Vagina (tissue), 2 donors: ENCODE measurements at places on chromosomes 4 and X.
A peak's percentile ranks its signal among the peaks of the same experiment; 100 is the strongest.

DNA sequence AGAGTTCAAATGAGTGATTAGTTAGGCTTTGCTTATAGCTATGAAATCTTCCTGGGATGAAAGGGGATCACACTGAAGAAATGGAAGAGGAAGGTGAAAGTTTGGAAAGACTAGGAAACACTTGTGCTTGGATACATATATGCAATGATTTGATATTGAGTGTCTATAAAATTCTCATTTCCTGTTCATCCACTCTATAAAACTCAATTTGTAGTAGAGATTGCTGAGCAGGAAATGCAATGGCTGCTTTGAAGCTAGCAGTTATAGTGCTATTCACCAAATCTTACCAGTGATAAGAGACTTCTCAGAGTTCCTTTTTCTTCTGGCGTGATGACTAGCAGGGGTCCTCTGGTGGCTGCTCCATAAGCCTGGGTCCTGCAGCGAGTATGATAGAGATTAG lies 128.1 kb upstream of the HPF1 start:
- no peak for DNase-seq

DNA sequence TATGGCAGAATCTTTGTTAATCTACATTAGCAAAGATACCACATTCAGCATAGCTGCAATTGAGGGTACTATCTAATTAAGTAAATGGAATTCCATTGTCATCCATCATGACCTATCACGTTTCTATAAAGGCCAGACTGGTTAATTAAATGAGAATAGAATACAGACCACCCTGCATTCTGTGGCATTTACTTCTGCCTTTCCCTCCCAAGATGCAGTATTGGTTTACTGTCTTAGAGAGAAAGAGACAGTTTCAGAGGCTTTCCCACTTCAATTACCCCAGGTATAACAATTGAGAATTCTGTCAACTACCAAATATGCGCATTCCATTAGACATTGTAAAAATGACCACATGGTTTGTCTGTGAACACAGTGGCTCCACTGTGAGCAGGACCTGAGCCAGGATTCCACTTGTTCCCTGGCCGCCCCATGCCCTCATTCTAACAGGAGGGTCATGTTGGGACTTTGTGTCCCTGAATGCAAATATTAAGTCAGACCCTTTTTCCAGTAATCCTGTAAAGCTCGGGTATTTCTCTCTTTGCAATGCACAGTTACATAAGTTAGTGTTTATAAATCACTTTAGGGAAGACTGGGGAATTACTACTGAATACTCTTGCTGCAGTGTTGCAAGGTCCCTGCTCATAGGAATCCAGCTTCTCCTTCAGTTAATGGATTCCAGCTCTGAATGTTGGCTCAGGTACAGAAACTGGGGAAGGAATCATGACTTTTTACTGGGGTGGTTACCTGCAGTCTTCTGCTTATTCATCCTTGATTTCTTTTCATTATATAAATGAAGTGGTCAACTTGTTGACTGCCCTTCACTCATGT lies 261.0 kb downstream of the PDGFC start:
- no peak for DNase-seq

GRCh38 chrX:34810916-34811315 lies 131.7 kb upstream of the FAM47B start:
- no peak for DNase-seq

- DNase-seq: no peak
These were observed 175.4 kb downstream of the FAT4 start for GRCh38 chr4:125489952-125490690.

- no peak for DNase-seq
These were observed 7.6 kb downstream of the ANAPC10 start for GRCh38 chr4:145090380-145090779.

DNA sequence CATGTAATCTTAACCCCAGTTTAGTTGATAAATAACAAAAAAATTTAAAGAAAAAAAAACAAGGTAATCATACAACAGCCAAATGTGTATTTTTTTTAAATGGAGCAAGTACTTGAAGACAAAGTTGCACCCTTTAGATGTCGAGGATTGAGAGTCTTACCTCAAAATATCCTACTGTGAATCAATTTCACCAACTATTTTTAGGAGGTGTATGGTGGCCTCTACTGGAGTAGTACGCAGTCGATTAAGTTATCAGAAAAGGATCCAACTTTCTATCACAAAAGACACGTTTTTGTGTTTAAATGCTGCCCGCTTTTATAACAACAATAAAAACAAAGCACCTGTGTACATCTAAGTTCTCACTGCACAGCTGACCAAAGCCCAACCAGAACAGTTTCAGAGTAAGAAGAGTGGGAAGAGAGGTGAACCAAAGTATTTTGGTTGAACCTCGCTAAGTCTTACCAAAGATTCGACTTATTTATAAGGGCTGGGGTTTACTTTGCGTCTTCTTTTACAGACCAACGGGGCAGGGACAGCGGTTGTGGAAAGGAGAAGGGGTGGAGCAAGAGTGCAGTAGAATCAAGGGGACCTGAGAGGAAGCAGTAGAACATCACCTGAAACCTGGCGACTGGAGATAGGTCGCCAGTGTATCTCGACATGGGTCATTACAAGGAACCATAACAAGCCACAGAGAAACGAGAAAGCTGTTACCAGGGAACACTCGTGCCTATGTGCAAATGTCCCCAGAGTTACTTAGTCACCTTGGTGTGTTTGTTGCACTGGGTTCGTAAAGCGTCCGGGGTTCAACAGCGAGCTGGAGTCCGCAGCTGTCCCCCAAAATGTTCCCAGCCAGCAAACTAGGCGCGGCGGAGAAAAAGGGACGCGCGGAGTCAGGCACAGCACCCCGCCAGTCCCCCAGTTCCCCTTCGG lies 1.1 kb downstream of the RPS6KA6 start:
- DNase-seq: no peak

- no peak for DNase-seq
These were observed 38.5 kb downstream of the SMAD1 start for GRCh38 chr4:145520172-145520571.

DNA sequence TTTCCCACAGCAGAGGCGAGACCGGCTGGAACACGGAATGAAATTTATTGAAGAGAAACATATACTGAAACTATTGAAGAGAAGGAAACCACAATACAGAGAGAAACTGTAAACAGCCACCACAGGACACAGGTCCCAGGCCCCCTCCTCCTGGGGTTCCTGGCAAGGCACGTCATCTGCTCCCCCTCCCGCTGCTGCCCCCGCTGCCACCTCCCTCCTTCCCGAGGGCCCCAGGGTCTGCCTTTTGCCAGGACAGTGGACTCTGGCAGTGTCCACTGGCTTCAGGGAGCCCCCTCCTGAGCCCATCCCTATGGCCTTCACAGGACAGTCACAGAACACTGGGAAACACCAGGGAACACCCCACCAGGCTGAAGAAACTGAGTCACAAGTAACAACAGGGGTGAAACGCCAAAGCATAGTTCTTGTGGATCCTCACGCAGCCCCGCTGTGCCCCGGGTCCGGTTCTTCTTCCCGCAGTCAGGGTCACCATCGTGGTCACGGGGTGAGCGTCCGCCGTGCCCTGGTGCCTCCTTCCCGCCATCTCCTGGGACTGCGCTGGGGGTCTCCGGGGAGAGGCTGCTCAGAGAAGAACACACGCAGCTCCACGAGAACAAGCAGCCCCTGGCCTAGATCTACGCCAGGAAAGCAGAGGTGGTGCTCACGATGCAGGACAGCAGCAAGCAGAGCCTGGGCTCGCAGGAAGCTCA lies 5.4 kb downstream of the PNMA6E start:
- no peak for DNase-seq

DNA sequence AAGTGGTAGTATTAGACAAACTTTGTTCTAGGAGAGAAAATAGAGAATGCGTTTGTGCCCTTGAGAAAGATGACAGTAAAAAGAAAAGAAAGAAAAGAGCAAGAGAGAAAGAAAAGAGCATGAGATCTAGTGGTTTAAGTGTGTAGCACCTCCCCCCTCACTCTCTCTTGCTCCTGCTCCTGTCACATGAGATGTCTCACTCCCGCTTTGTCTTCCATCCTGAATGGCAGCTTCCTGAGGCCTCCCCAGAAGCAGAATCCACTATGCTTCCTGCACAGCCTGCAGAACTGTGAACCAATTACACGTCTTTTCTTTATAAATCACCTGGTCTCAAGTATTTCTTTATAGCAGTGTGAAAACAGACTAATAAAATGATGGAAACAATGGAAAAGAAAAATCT lies 499.6 kb downstream of the ACTRT1 start:
- no peak for DNase-seq

GRCh38 chrX:132636080-132636479 lies 147.2 kb upstream of the MBNL3 start:
- peak; percentile 18 for DNase-seq

DNA sequence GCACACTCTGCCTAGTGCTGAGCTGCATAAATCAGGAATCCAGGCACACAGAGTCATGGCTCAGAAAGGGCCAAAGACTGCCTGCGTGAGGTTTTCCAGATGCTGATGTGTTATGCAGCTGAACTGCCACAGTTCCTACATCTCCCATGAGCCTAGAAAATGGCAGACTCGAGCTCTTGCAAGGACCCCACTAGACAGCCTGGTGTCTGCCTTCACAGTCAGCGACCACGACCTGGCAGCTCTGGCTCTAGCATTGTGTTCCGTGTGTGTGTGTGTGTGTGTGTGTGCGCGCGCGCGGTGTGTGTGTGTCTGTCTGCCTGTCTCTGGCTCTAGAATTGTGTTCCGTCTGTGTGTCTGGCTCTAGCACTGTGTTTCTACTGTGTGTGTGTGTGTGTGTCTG lies 203.6 kb upstream of the AGTR2 start:
- DNase-seq: no peak

GRCh38 chr4:179543771-179544170 lies 2101.5 kb upstream of the AGA start:
- DNase-seq: no peak

DNA sequence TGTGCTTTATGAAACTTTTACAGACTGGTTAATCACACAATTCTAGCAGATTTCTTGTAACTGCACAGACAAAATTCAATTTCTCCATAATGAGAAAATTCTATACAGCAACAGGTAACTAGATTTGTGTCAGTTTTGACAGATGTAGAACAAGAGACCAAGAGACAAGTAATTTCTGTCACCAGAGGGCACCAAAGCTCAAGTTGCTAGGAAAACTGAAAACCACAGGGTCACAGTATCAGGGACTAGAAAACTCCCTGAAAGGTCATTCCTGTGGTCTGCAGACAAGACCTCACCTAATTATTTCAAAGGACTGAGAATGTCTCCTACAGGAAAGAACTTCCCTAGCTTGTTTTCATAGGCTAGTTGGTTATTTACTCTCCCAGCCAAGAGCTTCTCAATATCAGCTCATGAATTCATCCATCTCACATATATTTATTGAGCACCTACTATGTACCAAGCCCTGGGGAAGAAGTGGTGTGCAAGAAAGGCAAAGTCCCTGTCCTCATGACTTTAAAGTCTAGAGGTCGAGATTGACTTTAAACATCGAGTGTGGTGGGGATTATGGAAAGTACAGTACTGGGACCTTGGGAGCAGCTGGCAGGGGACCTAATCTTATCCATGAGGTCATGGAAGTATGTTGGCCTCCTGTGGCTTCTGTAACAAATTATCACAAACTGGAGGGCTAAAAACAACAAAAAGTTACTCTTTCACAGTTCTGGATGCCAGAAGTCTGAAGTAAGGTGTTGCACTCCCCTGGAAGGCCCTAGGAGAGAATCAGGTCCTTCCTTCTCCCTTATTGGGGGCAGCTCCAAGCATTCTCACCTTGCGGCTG lies 47.8 kb upstream of the SETD7 start:
- no peak for DNase-seq

DNA sequence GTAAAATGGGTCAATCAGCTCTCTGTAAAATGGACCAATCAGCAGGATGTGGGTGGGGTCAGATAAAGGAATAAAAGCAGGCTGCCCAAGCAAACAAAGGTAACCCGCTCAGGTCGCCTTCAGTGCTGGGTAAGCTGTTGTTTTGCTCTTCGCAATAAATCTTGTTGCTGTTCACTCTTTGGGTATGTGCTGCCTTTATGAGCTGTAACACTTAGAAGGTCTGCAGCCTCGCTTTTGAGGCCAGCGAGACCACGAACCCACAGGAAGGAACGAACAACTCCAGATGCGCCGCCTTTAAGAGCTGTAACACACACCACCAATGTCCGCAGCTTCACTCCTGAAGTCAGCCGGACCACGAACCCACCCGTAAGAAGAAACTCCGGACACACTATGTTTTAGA lies 11.5 kb upstream of the CAMK2D start:
- DNase-seq: no peak

GRCh38 chr4:170423137-170423536 lies 333.4 kb upstream of the AADAT start:
- DNase-seq: no peak

DNA sequence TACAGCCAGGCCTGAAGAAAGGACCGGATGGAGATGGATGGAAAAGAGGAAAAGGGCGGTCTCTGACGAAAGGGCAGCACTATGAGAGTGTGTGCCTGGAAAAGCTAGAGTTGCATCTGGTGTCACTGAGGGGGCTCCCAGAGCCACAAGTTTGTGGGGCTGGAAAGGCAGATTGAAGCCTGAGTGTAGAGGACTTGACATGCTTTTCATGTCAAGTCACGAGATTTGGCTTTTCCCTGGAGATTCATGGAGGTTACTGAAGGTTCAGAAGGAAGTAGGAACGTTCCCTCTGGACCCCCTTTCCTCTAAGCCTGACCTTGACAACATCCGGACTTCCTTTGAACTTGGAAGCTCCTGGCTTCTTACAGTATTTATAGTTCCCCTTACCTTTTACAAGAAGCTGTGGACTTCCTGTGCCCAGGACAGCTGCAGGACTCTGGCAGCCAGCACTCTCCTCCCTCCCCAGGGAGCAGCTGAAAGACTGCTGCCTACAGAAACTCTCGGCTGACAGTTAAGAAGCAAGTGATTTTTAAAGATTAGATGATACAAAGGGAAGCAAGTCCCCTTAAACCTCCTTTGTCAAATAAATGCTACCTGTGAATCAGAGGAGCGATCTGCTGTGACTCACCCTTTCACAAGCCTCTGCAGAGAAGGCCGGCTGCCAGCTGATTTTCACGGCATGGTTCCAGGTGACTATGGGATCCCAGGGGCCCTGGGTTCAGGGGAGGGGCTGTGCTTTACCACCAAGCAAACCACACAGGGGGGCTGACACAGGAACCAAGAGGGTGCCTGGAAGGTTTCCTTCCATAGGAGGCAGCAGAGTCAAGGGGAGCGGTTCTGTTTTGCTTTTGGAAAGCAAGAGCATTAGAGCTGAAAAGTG lies 72.9 kb upstream of the STIM2 start:
- DNase-seq: no peak

GRCh38 chrX:39175418-39176057 lies 374.3 kb downstream of the MID1IP1 start:
- peak; percentile 77 for DNase-seq

GRCh38 chr4:139902321-139903320 lies 237.0 kb downstream of the MGST2 start:
- no peak for DNase-seq
